ENCODE measurements at places on chromosomes 7 and 10.

- DNase-seq, result no peak
These were observed 165.2 kb upstream of the TMEM72 start for GRCh38 chr10:44745920-44746319.

GRCh38 chr7:67916571-67917436, 920.2 kb downstream of the TYW1 start:
- no peak for DNase-seq

GRCh38 chr7:133934977-133935330, 192.2 kb upstream of the LRGUK start:
- no peak for DNase-seq

DNA sequence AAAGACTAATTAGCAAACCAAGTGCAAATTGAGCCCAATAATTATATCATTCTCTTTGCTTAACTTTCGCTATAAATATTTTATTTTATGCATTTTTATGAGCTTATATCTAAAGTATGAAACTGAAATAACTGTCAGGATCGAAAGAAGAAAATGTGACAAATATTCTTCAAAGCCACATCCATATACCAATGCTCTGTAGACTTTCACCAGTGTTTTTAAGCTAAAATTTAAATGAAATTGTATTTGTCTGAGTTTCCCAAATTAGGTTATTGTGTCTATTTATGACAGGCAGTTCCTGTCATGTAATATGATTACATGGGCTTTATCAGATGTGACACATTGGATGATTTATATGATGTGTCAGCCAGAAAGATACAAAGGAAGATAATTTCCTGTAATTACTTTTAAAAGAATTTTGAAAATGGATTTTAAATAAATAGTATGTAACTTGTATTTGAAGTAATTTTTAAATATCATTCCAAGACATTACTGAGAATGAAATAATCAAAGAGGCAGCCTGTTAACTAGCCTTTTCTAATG, 317.9 kb upstream of the KLF6 start:
- no peak for DNase-seq

DNA sequence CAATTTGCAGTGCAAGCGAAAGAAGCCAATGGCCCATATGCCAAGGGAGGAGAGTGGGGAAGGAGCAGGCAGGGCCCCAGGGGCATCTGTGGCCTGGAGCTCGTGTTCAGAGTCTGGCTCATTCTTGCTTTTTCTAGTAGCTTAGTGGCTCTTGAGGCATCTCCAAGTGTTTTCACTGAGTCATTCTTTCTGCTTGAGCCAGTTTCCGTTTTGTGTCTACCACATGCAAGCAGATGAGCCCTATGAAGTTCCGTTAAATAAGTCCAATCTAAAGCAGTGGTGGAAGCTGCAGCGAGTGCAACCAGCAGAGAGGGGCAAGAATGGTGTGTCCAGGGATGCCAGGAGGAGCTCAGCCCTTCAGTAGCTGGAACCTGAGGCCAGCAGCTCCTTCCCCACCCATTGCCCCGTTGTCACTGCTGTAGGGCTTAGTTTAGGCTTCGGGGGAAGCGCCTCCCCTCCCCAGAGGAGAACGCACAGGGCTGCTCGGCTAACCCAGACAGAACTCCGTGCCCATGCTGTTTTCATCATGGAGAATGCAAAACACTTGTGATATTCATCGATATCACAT, 57.4 kb upstream of the EBF3 start:
- DNase-seq, result no peak

- DNase-seq, result no peak
These were observed 527 bp downstream of the PDIA4 start for GRCh38 chr7:149027611-149028345.

DNA sequence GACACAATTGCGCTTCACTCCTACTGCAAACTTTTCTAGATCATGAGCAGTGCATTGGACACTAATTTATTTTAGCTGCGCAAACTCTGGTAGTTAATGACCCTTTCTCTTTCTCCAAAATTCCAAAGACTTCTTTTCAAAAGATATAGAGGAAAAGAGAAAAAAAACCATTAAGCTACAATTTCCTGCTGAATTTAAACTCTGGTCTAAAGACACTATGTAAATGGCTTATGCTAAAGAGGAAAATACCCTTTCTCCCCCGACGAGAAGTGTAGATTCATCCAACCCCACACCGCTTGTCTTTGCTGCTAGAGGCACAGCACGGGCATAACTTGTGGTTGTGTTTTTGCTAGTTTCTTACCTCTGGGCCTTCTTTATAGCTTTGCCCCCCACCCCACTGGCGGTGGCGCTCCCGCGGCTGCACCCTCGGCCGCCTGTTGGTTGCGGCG, 84.1 kb downstream of the SNX10 start:
- no peak for DNase-seq

DNA sequence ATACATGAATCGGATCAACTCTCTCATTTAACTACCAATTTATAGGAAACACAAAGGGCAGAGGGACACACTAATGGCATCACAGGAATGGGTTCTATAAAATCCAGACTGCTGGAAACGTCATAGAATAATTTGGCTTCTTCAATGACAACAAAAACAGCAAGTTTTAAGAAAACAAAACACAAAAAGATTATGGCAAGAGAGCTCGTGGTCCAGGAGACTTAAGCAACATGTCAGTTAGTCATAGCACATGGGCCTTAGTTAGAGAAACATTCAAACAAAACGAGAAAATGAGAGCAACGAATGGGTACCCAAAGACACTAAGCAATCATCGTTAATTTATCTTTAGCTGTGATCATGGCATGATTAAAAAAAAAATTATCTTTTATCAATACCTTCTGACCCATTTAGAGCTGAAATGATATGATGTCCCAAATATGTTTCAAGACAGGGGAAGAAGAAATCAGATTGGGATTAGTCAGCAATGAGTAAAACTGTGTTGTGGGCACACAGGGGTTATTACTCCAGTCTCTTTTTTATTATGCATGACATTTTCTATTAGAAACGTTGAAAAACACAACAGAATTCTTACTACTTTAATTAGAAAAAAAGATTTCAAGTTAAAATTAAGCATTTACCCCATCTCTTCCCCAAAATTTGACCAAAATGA, 28.3 kb downstream of the NCAPG2 start:
- DNase-seq, result no peak

DNA sequence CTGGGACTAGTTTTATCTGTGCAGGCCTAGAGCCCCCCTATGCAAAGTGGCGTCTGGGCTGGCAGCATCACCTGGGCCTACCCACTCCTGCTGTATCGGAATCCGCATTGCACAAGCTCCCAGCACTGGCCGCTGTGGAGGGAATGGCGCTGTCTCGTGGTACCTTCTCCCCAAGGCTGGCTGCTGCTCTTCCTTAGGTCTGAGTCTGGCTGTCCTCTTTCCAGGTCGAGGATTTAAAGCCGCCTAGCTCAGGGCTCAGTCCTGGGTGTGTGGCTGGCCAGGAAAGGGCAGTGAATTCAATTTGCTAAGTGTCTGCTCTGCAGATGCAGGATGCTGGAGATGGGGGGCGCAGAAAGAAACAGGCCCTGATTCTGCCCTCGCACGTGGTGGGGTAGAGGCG, 44.7 kb downstream of the MGMT start:
- no peak for DNase-seq

DNA sequence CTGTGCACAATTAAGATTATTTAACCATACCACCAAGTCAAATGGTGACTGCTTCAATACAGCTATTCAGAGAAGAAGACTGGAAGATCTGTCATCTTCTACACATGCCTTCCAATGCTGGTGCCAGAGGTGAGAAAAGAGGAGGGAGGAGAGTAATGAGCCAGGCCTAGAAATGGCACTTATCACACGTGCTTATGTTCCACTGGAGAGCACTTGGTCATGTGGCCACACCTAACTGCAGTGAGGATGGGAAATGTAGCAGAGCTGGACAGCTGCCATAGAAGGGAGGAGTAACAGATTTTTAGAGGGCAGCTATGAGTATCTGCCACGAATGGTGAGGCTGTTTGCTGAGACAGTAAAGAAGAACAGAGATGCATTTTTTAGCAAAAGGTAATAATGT, 77.1 kb downstream of the MPLKIP start:
- DNase-seq, result no peak

DNA sequence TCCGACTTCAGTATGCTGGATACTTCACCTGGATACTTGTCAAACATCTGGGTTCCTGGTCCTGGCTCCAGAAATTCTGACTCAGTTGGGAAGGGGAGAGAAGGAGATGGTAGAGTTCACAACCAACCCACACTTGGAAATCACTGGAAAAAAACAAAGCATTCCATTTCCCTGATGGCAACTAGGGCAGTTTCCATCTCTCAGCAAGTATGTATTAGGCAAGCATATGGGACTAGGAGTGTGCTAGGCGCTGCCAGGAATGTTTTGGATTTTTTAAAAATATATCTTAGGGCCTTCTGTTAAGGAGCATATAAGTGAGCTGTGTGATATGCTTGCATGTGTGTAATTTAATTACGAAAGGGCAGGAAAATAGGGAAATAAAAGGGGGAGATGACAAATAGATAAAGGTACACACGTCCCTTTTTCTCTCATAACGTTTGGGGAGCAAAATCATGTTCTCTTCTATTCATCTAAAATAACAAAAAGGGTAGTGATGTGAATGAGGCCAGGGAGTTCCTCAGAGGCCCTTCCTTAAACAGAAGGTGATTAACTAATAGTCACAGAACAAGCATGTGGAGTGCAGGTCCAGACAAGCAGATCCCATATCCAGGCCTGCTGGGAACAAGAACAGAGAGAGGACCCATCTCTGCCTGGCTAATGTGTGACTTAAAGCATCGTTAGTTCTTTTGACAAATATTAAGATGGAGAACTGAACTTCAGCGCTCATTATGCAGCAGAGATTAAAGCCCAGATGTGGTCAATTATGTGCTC, 64.5 kb upstream of the NFE2L3 start:
- DNase-seq, result no peak

GRCh38 chr10:97785231-97785630, 13.4 kb upstream of the SFRP5 start:
- DNase-seq, result no peak
